ENCODE measurements at places on chromosomes 1 and 21.

- DNase-seq, result no peak
These were observed 3.0 kb downstream of the APP start for GRCh38 chr21:26167593-26167992.

GRCh38 chr21:41952568-41953248 lies 1.1 kb downstream of the C2CD2 start:
- DNase-seq, result no peak

- peak; percentile 63 for DNase-seq
These were observed 22.8 kb downstream of the RNU5D-1 start for GRCh38 chr1:44707959-44708831.

GRCh38 chr1:170662561-170663403 lies 1.1 kb upstream of the PRRX1 start:
- DNase-seq, result no peak

- no peak for DNase-seq
These were observed 25.1 kb downstream of the ATP8B2 start for GRCh38 chr1:154350383-154350782.

DNA sequence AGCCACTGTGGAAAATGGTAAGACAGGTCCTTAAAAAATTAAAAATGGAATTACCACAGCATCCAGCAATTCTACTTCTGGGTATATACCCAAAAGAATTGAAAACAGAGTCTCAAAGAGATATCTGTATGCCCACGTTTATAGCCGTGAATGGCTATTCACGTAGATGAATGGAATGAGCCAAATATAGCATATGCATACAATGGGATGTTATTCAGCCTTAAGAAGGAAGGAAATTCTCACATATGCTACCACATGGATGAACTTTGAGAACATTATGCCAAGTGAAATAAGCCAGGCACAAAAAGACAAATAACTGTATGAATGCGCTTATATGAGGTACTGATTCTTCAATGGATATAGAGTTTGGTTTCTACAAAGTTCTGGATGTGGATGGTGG lies 134.5 kb upstream of the KCNE2 start:
- DNase-seq, result no peak

- no peak for DNase-seq
These were observed 492.0 kb upstream of the RUNX1 start for GRCh38 chr21:35540950-35541638.

- no peak for DNase-seq
These were observed 1943.7 kb downstream of the NCAM2 start for GRCh38 chr21:22941779-22942490.

GRCh38 chr21:36768496-36768895 lies 69.6 kb downstream of the SIM2 start:
- DNase-seq, result no peak

DNA sequence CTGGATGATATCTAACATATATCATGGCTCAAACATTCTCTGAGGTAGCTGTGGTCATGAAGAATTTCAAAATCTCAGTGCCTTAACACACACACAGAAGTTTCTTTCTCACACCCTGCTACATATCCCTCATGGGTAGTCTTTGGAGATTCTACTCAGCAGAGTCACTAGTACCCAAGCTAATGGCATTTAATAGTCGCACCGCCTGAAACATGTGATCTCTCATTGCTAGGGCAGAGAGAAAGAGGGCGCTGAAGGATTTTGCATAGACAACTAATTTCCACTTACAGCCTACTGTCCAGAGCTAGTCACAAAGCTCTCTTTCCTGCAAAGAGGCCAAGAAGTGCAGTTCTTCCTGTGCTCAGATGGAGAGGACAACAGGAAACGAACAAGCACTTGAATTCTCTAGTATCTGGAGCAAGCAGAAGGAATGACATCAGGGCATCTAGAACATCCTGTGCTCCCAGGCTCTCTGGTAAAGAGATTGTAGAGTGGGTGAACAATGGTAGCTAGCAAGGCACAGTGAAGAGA lies 183.4 kb upstream of the PTBP2 start:
- no peak for DNase-seq

GRCh38 chr1:85326851-85327250 lies 50.4 kb upstream of the BCL10 start:
- DNase-seq, result no peak

GRCh38 chr1:180926164-180926981 lies 13.7 kb downstream of the KIAA1614 start:
- no peak for DNase-seq

DNA sequence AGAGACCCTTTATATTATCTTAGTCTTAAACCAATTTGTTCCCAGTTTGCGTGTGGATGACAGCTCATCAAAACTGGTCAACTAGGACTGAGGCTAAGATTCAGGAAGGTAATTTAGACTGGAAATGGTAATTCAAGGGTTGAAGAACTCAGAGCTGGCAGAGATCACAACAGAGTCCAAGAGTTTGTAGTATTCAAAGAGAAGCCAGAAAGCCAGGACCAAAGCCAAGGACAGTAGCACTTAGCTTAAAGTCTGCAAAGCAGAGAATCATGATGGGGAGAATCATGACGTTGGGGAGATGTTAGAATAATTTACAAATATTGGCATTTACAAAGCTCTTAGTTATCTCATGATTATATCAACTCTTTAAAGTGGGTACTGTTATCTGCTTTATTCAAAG lies 32.6 kb downstream of the RNF11 start:
- no peak for DNase-seq

GRCh38 chr1:244052016-244052727 lies 1.1 kb downstream of the ZBTB18 start:
- DNase-seq, result no peak

DNA sequence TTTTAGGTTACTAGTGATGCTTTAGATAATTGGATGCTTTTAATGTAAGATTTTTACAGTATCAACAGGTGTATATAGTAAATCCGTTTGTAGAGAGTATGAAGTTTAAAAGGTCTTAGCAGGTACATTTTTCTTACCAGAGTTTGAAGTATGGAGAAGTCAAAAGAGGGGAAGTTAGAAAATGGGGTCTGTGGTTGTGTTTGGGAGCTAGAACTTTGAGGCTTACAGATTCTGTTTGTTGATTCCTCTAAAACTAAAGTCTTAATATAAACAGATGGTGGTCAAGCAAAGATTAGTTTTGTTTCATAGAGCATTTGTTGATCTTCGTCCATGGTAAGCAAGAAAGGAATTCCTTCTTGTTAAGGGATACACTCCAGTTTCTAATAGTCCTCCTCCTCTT lies 35.8 kb downstream of the CDC42 start:
- no peak for DNase-seq
